A549 treated with DMSO at 1 μM for 4 hours (cell line): ENCODE measurements at places on chromosomes 3 and 15. TPM values are rescaled to one million over a fixed set of nuclear protein-coding genes. Genes with fewer than 3 reads are reported as not detected.

RTP2 gene
- total RNA-seq: not detected in 5 replicates

BTLA gene
- total RNA-seq: 0.02 to 0.06 TPM in 2 of 5 replicates, not detected in the others

DPPA4 gene
- not detected in 5 replicates for total RNA-seq

FAM81A gene
- 10.4 to 17.3 TPM (median 13.9 TPM) in 5 replicates for total RNA-seq

FEZF2 gene
- total RNA-seq: not detected in 5 replicates

MB21D2 gene
- total RNA-seq: 5.5 to 6.7 TPM (median 5.7 TPM) in 5 replicates

RHOV gene
- total RNA-seq: 4.9 to 6.1 TPM (median 5.3 TPM) in 5 replicates

GREM1 gene
- 8.3 to 21.2 TPM (median 9.4 TPM) in 5 replicates for total RNA-seq

ANKUB1 gene
- not detected in 5 replicates for total RNA-seq

ADGRG7 gene
- not detected in 5 replicates for total RNA-seq

CYP19A1 gene
- 0.06 to 0.25 TPM (median 0.10 TPM) in 4 of 5 replicates, not detected in the other for total RNA-seq

DLL4 gene
- 0.40 to 0.63 TPM (median 0.51 TPM) in 5 replicates for total RNA-seq

GUCA1C gene
- not detected in 5 replicates for total RNA-seq

ZNF717 gene
- total RNA-seq: 2.6 to 3.2 TPM (median 2.8 TPM) in 5 replicates

CNOT10 gene
- total RNA-seq: 27.4 to 33.1 TPM (median 31.0 TPM) in 5 replicates

CLRN1 gene
- not detected in 5 replicates for total RNA-seq

CHRM5 gene
- total RNA-seq: 0.05 TPM in 1 of 5 replicates, not detected in the others

DUOXA2 gene
- not detected in 5 replicates for total RNA-seq

ILDR1 gene
- total RNA-seq: not detected in 5 replicates

QARS1 gene
- total RNA-seq: 136 to 172 TPM (median 143 TPM) in 5 replicates

TSC22D2 gene
- total RNA-seq: 10.7 to 14.5 TPM (median 11.3 TPM) in 5 replicates

MYH15 gene
- 0.24 to 0.32 TPM (median 0.31 TPM) in 5 replicates for total RNA-seq
